ENCODE measurements at places on chromosomes 2 and 18.

DNA sequence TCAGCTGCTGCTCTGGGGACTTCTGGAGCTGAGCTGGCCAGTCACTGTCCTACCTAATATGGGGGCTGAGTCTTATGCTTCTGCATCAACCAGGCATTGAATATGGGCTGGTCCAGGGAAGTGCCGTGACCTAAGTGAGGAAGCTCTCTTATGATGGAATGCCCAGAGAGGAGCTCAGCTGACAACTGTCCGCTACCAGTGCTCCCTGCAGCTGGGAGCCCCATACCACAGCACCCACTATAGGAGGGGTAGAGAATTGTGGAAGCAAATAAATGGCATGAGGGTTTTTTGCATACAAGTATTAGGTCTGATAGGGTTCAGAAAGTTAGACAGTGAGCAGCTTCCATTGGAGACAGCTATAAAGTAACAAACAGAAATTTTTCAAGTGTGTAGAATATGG, 4.5 kb downstream of the TIMM21 start:
- DNase-seq: no peak

GRCh38 chr18:7021994-7022840, 95.4 kb downstream of the LAMA1 start:
- no peak for DNase-seq

DNA sequence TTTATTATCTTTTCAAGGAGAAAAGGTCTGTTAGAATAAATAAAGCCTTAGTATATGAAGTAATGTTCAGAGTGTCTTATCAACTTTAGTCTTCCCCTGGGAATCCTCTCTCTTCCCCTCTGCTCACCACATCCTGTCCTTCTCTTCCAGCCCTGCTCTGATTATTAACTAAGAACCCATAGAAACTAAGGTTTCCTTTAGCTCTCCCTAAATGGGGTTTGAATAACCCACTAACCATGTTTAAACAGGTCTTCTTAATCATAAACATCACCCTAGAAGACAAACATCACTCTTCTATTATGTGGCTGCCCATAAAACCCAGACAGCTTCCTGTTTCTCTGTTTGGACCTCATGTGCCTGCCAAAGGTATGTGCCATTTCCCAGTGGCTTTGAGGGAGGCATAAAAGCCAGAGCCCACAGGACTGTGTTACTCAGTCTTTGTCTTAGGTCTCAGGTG, 50.1 kb downstream of the SLC14A1 start:
- peak; percentile 26 for DNase-seq

DNA sequence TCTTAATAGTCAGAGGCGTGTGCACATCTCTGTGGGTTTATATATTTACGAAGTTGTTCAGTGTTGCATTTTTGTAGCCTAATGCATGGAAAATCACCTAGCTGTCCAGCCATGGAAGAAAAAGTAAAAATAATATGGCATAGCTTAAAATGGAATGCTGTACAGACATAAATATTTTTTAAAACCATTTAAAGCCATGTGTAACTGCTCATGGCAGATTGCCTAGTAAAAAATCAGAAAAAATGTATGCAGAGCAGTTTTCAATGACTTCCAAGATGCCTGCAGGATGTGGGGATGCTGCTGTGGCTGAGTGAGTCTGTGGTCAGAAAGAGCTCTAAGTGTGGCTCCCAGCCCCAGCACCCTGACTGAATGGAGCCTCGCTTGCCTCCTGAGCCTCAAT, 64.8 kb upstream of the ALKAL2 start:
- DNase-seq: no peak

- no peak for DNase-seq
These were observed 159.8 kb downstream of the KLHL29 start for GRCh38 chr2:23544589-23545295.

DNA sequence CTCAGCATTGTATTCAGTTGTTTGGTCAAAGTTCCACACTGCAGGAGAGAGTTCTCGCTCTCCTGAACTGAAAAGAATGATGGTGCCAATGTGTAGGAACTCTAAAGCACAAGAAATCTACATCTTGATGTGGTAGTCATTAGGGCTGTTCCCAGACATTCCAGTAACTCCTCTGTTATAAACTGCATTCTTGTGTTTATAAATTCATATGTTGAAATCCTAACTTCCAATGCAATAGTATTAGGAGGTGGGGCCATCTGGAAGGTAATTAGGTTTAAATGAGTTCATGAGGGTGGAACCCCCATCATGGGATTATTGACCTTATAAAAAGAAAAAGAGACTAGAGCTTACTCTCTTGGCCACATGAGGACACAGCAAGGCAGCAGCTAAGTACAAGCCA, 239.6 kb downstream of the CDH20 start:
- no peak for DNase-seq

DNA sequence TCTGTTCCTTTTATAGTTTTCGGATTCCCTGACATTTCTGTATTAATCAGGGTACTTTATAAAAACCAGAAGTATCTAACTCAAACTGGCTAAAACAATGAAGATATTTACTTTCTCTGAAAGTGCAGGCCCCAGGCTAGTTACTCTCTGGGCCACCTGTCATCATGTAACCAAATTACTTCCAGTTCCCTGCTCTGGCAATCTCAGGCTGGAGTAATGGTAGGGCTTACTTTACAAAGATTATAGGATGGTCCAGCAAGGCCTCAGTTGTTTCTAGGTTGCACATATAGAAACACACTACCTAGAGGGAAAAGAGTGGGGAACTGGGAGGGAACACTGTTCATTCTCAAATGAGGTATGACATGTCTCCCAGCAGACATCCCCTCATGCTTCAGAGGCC, 74.8 kb downstream of the CHST9 start:
- no peak for DNase-seq

- DNase-seq: no peak
These were observed 103.6 kb downstream of the LRRTM4 start for GRCh38 chr2:77418537-77418936.

- DNase-seq: no peak
These were observed 164.9 kb downstream of the ARL4C start for GRCh38 chr2:234331966-234332365.

- DNase-seq: no peak
These were observed 146.3 kb downstream of the LAMA3 start for GRCh38 chr18:23835506-23835905.

GRCh38 chr2:145060876-145061275, 541.0 kb upstream of the ZEB2 start:
- DNase-seq: no peak

- DNase-seq: no peak
These were observed 223.5 kb downstream of the HRH4 start for GRCh38 chr18:24683925-24684324.

DNA sequence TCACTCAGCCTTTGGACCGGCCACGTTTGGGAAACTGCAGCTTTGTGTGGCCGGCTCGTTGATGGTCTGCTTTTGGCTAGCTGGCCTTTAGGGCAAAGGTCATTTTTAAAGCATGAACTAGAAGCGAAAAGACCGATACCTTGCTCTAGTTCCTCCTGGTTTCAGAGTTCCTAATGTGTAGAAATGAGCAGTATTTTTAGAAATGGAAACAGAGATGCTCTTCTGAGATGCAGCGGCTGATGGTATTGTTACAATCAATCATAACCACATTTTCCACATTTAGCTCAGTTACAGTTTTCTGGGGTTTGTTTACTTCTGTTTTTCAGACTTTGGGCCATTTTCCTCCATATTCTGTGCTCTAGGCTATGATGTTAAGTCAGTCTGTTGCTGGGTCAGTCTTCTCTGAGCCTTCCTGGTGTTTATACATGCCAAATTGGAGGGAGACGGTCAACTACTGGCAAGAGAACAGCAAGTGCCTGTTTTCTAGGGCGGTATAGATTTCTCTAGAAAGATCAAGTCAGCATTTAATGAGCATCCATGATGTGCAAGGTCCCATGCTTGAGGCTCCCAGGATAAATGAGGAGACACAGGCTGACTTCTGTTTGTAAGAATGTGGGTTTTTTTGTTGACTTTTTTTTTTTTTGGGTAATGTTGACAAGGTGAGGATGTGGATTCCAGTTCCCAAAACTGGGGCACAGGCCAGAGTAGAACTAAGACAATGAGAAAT, 28.0 kb downstream of the RNF144A start:
- no peak for DNase-seq

DNA sequence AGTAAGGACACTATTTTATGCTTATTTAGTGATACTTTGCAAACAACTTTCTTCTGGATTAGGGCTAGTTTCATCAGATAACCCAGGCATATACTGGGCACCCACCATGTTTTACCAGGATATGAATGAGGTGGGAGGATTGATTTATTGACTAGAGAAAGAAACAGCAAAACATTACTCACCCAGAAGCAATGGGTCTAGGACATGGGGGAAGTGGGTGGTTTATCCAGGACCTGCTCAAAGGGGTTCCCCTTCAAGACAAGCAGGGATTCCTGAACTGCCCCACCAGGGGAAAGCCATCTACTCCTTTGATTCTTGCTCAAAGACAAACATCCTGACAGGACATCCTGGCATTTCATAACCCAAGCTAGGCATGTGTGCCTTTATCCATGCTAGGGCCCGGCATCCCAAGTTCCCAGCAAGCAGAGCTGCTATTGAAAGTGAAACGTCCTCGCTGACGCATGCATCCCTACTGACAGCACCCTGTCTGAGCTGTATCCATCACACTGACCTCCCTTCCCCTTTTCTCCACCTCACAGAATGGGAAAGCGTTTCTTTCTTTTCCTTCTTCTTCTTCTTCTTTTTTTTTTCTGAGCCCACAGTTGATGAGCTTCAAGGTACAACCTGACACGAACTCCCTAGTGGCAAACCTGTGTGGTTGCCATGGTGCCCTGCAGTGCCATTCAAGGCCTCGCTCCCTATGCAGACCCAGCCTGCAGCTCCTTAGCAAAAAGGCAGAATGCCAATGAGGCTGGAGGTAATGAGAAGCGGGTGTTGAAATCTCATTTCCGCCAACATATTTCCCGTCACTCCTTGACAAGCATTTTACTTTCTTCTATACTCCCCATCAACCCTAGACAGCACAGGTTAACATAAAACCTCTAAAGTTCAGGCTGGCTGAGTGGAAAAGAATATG, 70.5 kb downstream of the CLHC1 start:
- no peak for DNase-seq

DNA sequence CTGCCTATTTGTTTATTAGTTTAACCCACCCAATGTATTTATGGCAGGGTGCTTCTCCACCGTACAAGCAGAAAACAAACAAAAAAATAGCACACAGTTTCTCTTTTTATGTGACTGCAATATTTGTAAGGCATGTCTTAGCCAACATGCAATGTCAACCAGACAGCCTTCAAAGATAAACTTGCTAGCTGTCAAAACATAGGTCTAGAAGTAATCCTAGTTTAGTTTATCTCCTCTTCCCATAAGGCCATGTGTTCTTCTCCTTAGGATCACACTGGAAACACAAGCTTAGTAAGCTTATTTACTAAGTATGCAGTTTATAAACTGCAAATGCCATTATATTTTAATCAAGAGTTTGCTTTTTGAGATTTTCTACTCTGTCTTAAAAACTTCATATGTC, 75.6 kb downstream of the LDAH start:
- DNase-seq: no peak

GRCh38 chr2:159249990-159250715, 36.4 kb downstream of the WDSUB1 start:
- no peak for DNase-seq

DNA sequence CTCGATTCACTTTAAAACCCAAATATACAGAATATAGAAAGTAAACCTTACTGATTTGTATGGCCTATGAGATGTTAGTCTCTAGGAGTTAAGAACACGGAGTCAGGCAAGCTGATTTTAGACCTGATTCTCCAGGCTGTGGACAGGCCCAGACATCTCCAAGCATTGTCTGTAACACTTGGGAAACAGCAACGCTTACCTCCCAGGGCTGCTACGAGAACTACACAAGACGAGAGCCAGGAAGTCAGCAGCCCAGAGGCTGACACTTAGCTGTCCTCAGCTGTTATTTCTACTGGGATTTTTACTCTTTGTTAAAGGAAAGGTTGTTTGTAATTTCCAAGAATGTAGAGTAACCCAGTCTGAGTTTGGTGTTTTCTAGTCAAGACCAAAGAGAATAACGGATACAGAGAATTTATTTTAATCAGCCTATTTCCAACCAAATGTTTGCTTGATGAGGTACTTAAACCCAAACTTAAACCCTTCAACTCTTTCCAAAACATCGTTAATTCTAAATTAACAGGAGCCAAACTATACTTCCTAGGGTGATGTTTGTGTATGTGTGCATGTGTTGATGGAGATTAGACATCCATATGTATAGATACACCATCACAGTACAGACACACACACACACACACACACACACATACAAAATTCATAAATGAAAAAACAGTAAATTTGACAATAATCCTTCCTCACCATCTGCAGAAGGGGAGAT, 123.4 kb downstream of the LAMA1 start:
- no peak for DNase-seq

GRCh38 chr2:114542695-114543094, 100.3 kb downstream of the DPP10 start:
- no peak for DNase-seq

- DNase-seq: no peak
These were observed 45.2 kb upstream of the PGAP1 start for GRCh38 chr2:196971574-196972279.

DNA sequence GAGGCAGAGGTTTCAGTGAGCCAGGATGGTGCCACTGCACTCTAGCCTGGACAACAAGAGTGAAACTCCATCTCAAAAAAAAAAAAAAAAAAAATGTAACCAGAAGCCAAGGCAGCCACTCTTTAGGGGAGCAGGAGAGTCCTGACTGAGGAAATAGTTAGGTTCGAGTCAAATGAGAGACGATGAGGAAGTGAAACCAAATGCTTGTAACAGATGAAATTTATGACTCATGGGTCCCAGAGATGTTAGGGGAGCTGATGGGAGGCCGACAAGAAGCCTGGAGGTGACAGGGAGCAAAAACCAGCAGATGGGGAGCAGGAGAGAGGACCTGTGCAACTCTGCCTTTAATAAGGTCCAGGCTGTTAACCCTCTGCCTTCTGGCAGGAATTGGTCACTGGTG, 756.1 kb upstream of the DDX18 start:
- no peak for DNase-seq

- DNase-seq: no peak
These were observed 34.6 kb upstream of the RAB1A start for GRCh38 chr2:65164426-65164891.

Measured in naive thymus-derived CD8-positive, alpha-beta T cell (primary cell).